ENCODE measurements at places on chromosomes 11 and 22.
A peak's percentile ranks its signal among the peaks of the same experiment; 100 is the strongest.

DNA sequence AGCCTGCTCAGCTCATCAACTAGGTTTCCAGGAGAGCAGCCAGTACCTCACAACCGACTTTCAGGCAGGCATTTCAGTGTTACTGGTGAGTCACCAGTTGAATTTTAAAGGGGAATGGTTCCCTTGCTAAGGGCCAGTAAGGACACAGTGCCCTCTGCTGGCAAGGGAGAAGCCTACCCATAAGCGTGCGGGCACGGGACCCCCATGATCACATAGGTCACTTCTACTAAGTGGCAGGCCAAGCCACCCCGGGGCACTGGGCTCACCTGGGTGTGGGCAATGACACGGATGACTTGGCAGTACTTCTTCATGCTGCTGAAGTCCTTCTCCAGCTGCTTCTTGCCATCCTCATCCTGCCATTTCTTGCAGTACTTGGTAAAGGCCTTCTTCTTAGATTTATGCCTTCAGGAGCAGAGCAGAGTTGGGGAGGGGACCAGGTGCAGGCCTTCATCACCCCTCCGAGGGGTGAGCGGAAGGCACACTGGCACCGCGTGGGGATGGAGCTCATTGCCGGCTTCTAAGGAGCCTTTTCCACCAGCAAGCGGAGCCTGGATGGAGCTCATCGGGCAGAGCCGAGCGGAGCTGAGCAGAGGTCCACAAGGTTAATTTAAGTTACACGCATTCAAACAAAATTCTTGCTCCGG lies 2.9 kb downstream of the RPL3 start:
- no peak for DNase-seq

- no peak for DNase-seq
These were observed 24.7 kb downstream of the PACSIN2 start for GRCh38 chr22:42990131-42990838.

GRCh38 chr11:88103337-88104206 lies 71.7 kb downstream of the RAB38 start:
- no peak for DNase-seq

DNA sequence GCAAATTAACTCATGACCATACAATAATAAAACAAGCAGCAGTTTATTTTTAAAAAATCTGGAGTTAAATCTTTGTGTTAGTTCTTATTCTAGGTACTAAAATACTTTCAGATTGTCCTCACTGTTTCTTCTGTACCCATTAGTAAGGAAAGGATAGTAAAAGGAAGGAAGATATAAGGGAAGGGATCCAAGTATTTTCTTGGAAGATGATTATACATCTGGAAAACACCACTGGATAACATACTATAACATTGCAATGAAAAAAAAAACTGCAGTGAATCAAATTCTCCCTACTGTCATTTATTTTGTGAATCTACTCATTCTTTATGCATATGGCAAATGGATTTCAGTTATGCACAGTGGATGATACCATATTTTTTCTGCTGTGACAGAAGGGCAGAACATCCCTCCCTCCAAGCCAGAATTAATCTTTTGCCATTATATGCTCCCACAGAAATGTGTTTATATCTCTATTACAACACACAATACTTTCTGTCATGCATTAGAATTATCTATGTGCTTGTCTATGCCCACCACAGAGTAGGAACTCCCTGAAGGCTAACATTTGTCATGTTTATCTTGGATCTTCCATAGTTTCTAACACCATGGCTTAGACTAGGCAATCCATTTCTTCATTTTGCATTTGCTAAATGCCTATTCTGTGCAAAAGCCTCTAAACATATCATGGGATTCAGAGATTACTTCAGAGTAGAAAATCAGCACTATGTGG lies 282.3 kb upstream of the CTSC start:
- DNase-seq, result no peak

- no peak for DNase-seq
These were observed 95.8 kb upstream of the RCN1 start for GRCh38 chr11:31995032-31995431.

GRCh38 chr22:48145738-48146137 lies 1383.3 kb downstream of the TBC1D22A start:
- DNase-seq, result no peak

- no peak for DNase-seq
These were observed 108.2 kb upstream of the CRYBB3 start for GRCh38 chr22:25091458-25091857.

DNA sequence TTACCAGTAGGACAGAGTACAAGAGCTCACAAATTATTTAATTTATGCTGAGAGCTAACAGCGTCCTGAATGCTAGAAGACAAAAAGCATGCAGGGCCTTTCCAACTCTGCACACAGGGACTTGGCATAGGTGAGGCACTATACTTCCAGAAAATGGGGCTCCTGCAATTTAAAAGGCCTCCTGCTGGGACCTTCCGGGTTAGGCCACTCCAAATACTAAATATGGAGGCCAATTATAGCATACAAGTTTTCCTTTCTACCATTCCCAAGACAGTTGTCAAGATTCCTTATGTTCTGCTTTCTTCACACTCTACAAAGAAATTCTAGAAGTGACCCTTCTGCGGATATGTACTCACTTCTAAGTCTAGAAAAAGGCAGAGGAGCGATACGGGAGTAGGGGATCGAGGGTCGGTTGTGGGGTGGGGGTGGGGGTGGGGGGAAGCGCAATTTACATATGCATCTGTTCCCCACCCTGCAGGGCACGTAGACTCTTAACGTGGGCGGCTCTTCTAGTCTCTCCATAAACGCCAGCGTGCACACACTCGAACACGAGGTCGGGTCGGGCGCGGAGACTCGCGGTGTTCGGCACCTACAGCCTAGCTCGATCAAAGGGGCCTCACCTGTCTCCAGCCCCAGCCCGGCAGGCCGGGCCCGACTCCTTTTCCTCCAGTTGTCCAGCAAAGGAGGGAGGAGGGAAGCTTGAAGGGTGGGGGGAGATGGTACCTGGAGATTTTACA lies 728 bp downstream of the DCUN1D5 start:
- DNase-seq, result peak; percentile 42

DNA sequence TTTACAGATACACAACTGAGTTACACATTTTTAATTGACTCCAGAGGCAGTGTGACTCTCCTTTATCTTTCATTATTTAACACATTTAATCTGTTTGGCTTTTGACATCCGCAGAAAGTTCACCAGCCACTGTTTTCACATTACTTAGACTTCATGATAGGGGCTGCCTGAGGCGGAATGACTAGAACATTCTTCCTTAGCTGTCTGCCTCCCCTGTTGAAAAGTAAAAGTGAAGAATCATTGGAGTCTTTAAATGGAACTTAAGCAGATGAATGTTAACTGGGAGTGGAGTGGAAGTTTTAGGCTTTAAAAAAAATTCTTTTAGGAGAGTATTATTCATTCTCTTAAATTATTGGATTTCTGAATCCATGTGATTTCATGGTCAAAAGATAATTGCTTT lies 229.2 kb upstream of the MTNR1B start:
- DNase-seq, result no peak

- no peak for DNase-seq
These were observed 721.4 kb downstream of the BRD1 start for GRCh38 chr22:49106096-49106841.

- DNase-seq, result no peak
These were observed 24.4 kb downstream of the USP47 start for GRCh38 chr11:11866203-11866602.
